ENCODE measurements at places on chromosomes 11 and 22. TPM values are rescaled to one million over a fixed set of nuclear protein-coding genes. Genes with fewer than 3 reads are reported as not detected.

Gene USH1C
- not detected for polyA plus RNA-seq

Gene PELI3
- 11.3 TPM for polyA plus RNA-seq

Gene SYT8
- not detected for polyA plus RNA-seq

GRCh38 chr11:36945384-36945783 is 347.3 kb upstream of the RAG2 start:
- no peak for DNase-seq

GRCh38 chr11:4084406-4085125 is 10.0 kb upstream of the RRM1 start:
- DNase-seq: no peak

DNA sequence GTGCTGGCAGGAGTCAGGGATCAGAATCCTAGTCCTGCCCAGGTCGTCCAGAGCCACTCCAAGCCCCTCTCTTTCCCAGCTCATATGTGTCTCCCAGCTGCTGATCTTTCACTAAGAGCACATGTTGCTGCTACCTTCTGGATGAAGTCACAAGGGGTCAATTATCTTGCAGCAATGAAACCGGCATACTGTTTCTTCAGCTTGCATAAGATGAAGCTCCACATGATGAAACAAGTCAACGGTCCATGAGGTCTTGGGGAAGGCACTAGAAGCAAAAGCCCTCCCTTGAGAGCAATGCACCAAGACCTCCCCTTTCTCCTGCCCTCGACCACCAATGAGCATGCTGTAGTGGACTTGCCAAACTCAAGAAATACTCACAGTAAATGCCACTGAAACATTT is 148.9 kb downstream of the TENM4 start:
- no peak for DNase-seq
